ENCODE measurements at places on chromosomes 2 and 18.

DNA sequence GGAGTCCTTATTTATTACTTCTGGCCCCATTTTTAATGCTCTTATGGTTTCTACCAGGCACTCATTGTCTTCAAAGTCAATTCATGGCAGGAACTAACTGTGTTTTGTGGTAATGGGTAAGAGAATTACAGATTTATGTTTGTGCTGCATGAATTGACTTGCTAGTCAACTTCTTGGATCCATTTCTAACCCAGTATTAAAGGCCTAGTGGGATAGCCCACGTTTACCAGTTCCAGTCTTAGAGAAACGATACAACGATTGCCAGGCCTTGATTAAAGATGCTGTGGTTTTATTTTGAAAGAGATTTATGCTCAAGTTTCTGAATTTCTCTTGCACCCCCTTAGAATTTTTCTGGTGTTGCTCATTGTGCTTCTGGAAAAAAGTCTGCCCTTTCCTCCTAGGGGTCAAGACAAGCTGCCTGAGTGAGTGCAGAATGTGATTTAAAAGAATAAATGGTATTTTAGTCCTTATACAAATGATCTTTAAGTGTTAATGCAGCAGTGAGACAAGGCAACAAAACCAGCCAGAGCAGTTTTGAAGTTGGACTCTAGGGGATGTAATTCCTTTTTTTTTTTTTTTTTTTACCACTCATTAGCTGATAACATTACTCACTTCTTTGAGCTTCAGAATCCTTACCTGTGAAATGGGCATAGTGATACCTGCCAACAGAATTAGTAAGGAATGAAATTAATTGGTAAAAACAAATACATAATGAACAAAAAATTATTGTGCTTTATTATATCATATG is 101.5 kb downstream of the ARHGAP15 start:
- no peak for DNase-seq

DNA sequence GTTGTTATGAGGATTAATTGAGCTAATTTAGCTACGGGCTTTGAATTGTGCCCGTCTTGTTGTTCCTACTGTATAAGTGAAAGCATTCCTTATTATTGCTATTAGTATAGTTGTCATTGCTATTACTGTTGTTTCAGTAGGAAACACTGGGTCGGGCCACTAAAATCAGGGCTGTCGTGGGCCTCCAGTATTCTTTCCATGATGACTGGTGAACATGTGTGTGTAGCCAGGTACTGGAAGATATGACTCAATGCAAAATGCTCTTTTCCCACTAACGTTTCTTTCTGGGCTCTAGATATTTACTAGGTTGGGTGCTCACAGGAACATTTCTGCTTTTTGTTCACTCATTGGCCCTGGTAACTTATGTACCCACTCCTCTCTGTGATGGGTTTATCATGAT is 4.9 kb downstream of the TTL start:
- DNase-seq: no peak

DNA sequence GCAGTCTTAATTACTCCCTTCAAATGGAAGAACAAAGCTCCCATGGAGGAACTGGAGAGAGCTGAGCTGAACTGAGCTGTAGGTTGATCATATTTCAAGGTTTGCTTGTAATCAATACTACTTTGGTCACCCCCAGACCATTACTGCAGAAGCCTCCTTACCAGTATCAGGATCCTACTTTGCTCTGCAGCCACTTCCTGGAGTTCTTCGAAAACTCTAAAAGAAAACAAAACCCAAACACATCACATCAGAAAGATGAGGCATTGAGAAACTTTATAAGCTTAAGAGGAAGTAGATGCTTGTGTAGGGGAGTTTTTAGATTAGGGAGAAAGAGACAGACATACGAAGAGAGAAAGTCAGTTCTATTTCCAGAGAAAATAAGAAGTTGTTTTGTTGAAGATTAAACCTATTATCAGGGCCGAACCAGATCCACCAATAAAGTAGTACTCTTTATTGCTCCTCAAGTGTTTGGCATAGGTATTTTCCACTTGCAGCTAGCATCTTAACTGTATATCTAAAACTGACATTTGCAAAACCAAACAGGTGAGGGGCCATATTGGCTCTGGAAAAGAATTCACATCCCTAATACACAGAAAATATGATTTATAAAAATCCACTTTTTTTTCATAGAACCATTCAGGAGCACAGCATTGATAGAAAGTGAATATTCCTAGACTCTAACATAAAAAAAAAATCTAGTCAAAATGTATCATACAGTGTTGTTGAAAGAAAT is 166.9 kb upstream of the KLF7 start:
- DNase-seq: no peak

- DNase-seq: no peak
These were observed 60.4 kb upstream of the SNTG2 start for GRCh38 chr2:890214-890613.

DNA sequence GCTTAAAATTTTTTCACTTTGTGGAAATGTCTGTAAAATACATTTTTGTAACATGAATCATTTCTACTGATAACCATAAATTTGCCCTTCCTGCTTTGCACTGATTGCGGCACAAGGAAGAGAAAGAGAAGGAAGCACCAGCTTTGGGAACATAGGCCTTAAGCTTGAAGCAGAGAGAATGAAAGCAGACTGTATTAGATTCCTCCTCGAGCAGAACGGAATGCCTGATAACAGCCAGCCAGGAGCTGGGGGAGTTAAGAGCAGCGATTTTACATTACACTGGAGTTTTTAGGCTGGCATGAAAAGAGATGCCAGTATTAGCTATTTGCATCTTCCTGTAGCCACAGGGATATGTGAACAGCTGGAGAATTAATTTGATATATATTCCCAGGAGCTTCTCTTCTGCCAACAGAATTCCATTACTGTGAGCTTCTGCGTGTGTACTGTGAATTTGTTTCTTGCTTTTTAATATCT is 33.5 kb downstream of the CRIM1 start:
- no peak for DNase-seq

DNA sequence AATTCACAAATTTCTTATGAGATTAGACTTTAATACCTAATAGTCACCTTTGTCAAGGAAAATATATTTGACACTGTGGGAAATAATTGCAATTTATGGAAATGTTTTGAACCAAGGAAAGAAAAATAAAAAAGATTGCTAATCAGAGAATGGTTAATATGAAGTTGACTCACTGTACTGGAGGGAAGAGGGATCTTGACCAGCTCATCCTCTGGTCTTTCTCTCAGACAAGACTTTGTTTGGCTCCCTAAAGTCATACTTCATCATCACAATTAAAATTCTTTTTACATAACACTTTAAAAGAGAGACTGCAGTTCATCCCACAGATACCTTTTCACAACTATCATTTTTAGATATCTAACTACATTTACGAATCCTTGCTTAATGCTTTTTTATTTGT is 538.5 kb upstream of the ZEB2 start:
- DNase-seq: no peak

DNA sequence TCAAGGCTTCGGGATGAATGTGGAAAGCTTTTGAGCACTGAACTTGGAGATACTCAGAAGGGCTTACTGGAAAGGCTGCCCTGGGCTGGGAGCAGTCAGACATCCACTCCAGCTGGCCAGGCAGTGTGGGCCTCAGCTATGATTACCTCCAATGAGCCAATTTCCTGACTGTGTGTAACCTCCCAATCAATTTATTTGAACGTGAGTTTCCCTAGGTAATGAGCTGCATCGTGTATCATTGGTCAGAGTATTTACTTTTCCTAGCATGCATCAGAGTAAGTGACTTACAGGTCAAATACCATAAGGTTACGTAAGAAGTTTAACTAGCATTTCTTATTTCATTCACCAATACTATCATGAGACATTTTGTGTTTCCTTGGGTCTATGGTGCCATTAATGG is 11.0 kb upstream of the CTAGE1 start:
- no peak for DNase-seq

DNA sequence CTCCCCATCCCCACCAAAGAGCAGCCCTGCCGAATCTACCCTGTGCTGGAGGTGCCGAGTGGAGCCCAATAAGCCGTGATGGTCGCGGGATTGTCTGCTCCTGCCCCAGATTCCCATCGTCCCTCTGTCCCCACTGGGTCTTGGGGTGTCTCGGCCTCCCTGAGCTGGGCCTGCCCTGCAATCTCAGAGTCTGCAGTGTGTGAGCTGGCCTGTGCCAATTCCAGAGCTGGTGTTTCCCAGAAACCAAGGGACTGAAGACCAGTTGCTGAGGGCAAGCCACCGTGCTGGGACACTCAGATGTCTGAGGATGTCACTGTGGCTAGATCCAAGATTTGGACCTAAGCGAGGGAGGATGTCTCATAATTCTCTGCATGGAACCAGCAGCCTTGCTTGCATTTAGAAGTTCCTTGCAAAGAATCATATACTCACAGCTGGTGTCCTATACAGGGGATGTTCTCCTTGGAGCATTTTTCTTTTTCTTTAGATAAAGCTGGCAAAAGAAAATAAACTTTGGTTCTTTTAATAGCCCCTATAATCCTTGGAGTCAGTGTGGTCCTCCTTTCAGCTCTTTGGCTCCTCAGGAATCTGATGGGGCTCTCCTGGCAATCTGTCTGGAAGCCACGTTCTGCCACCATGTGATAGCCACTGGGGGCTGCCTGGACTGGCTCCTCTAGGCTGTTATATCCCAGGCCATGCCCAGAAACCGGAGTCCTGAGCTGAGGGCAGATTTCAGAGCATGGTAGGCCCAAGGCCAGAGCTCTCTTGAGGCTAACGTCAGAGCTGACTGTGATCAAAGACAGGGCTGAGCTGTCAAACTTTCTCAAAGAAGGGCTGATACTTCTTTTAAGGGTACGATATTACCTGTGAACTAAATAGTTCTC is 140.1 kb upstream of the HAAO start:
- no peak for DNase-seq

DNA sequence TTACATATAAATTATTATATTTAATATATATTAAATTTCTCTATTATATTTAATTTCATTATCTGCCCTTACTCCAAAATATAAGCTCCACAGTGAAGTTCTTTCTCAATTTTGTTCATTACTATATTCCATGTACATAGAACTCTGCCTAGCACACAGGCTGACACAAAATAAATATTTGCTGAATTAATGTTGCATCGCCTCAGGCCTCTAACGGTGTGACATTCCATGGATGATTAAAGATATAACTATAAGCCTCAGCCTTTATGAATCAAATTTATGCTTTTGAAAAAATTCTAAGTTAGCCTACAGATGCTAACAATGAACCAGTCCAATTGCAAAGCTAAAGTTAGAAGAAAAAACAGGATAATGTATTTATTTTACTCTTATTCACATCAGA is 1337.2 kb upstream of the NRXN1 start:
- DNase-seq: no peak

DNA sequence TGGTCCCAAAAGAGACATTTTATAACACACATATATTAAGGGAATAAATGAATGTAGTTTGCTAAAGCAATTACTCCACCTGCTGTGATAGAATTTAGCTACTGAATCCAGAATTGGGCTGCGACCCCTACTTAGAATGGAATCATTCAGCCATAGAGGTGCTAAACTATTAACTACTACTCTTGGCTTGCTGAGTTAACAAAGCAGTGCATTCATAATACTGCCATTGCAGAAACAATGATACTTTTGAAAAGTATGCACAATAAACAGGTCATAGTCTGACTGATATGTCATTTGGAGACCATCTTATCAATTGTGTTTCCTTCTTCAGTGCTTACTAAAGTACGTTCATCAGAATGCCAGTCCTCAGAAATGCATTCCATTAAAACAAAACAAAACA is 273.6 kb downstream of the PIEZO2 start:
- no peak for DNase-seq

DNA sequence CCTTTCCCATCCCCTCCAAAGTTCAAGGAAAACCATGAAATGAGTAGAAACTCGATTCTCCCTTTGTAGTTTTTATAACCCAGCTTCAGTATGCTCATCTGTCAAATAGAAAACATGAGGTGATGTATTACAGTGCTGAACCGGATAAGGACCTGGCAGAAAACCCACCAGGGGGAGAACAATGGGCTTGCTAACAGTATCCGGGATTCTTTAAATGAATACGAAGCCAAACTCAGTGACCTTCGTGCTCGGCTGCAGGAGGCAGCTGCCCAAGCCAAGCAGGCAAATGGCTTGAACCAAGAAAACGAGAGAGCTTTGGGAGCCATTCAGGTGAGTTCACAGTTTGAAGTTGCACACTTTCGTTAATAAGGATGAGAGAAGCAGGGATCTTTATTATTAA is 113.6 kb upstream of the TTC39C start:
- no peak for DNase-seq

DNA sequence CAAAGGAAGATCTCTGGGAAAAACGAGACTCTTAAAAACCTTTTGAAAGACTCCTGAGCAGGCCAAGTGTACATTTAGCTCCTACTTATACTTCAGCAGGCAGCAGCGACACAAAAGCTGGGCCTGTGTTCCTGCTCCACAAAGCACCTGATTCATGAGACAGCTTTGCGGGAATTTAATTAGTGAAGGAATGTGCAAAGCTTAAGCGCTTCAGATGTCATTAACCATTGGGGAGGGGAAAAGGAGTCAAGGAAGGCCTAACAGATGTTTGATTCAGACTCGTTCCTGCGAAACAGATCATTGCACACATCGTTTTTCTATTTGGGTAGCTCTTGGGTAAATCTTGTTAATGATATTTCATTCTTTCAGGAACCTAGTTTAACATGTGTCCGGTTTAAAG is 125.9 kb downstream of the MAIP1 start:
- DNase-seq: no peak

DNA sequence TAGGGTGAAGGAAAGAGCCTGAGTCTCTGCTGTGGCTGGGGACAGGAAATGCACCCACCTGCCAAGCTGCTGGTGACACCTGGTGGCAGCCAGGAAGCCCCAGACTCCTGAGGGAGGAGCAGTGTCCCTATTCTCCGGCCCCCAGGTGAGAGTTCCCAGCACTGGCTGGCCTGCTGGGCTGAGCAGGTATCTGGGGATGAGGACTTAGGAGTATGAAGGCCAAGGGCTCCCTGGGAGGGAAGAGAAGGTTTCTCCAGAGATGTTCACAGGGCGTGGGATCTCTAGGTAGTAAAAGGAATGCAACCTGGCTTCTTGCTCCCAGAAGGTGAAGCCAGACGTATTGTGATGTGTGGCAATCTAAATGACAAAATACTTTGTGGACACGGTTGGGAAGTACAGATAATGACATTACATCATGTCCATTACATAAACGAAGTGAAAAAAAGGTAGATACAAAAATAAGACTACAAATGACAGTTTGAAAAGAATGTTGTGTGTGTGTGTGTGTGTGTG is 75.8 kb upstream of the SLC1A4 start:
- no peak for DNase-seq

DNA sequence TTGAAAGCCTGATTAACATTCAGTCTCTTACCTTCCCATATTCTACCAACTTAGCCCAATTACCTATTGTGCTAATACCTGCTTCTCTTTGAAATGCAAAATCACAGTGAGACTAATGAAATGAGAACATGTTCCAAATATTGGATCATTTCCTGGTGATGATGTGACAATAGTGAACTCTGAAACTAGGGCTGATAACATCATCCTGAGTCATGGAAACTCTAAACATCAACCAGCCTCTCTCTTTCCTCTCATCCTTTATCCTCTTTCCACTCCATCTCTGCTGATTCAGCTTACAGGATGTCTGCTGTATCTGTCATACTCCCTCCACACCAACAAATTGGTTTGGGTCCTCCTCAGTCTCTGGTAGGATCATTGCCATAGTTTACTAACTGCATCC is 98.8 kb upstream of the NCKAP5 start:
- DNase-seq: no peak
